Activated naive CD4-positive, alpha-beta T cell treated with anti-CD3 and anti-CD28 coated beads for 36 hours (primary cell): ENCODE measurements at places on chromosomes 12 and 14.

GRCh38 chr12:54370171-54370730 is 6.0 kb upstream of the GPR84 start:
- DNase-seq, result no peak

- DNase-seq, result peak; percentile 37
Observed at GRCh38 chr12:126772171-126772864, 1494.7 kb upstream of the TMEM132C start.

- no peak for DNase-seq
Observed at GRCh38 chr12:50442178-50442908, 41.7 kb downstream of the LARP4 start.

- DNase-seq, result no peak
Observed at GRCh38 chr14:24249230-24250021, 7.0 kb upstream of the TINF2 start.

DNA sequence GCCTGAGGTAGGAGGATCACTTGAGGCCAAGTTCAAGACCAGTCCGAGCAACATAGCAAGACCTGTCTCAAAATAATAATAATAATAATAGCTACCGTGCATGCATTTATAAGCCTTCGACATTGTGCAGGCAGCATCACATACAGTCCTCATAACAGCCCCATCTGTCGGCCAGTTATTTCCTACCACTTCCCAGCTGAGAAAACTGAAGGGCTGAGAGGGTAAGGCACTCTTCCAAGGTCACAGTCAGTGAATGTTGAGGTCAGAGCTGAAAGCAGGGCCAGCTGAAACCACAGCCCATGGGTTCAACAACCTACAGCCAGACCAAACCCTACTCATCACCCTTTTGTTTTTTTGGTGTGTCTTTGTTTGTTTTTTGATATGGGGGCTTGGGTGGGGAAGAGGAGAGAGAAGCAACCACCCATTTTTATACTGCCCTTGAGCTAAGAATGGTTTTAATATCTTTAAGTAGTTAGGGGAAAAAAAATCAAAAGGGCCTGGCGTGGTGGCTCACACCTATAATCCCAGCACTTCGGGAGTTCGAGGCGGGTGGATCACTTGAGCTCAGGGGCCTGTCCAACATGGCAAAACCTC is 16.8 kb upstream of the ITPK1 start:
- peak; percentile 26 for DNase-seq

DNA sequence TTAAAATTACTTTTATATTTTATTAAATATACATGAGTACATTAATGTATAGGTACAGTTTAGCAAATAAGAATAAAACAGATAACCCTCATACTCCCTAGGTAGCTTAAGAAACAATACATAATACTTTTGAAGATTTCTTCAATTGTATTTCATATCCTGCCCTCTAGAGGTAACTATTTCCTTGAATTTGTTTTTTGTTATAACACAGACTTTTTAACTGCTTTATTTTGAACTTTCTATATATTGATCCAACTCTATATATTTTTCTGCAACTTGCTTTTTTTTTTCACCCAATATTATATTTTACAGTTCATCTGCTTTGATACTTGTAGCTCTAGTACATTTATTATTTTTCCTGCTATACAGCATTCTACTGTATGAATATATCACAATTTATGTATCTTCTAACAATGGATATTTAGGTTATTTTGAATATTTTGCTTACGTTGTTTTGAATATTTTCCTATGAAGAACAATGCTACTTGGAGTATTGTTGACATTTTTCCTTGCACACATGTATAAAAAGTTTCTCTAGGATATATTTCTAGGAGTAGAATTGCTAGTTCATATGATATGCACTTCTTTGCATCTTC is 72.8 kb upstream of the ABCD2 start:
- no peak for DNase-seq

DNA sequence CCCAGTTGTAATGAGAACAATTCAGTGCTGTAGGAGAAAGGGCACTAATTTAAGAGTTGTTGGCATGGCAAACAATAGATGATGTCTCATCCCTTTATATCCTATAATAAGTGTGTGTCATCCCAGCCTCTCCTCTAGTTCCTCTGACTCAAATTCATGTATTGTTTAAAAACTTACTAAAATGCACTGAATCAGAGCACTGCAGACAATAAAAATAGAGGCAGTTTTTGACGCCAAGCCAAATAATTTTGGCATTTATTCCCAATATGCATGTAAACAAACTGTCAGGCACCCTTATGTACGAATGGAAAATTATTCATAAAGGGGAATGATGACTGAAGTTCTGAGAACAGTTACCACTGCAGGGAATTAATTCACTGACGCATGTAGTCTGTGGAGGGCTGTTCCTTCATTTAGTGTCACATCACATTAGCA is 57.9 kb upstream of the TMX1 start:
- DNase-seq, result no peak

GRCh38 chr12:109203480-109203879 is 87.1 kb downstream of the ACACB start:
- no peak for DNase-seq

- DNase-seq, result peak; percentile 1
Observed at GRCh38 chr14:100622708-100623485, 35.7 kb upstream of the BEGAIN start.

- no peak for DNase-seq
Observed at GRCh38 chr12:18146363-18146762, 56.4 kb upstream of the RERGL start.

GRCh38 chr12:47377414-47378221 is 297.9 kb upstream of the AMIGO2 start:
- DNase-seq, result no peak

DNA sequence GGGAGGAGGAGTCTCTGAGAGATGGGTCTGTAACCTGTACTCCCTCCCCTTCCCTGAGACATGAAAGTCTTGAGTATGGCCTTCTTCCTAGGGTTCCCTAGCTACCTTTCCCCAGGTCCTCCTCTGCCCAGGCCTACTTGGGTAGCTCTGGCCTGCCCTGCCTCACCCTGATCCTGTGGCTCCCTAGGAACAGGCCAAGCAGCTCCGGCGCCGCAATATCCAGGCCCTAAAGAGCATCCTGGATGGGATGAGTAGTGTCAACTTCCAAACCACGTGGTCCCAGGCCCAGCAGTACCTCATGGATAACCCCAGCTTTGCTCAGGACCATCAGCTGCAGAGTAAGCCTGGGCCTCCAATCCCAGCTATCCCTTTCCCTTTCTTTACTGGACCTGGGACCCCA is 12.3 kb downstream of the PRPF40B start:
- no peak for DNase-seq

- DNase-seq, result no peak
Observed at GRCh38 chr12:32098112-32098511, 8.5 kb upstream of the BICD1 start.

GRCh38 chr12:132622437-132623071 is 4.0 kb downstream of the P2RX2 start:
- DNase-seq, result no peak

DNA sequence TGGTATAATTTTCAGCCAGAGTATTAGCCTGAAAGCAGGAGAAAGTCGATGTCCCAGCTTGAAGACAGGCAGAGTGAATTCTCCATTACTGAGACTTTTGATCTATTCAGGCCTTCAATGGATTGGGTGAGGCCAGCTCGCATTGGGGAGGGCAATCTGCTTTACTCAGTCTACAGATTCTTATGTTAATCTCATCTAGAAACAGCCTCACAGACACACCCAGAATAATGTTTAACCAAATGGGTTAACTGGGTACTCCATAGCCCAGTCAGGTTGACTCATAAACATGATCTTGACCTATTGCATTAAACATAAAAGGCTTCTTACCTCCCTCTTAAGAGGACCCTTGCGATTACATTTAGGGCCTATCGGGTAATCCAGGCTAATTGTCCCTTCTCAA is 118.0 kb downstream of the KTN1 start:
- DNase-seq, result no peak

DNA sequence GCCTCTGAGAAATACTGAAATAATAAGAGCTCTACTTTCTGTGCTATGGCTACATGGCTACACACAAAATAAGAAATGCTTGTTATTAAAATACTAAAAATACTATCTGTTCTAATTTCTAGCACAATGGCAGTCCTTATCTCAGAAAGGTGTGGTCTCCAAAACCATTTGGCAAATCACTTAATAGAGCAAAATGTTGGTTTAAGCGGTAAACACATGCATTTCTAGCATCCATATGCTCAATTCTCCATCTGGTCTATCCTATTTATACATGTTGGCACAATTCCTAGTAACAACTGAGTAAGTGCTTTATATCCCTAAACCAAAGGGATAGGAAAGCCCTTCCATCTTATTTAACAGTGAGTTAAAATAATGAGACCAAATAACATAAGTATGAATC is 107.0 kb downstream of the PAPLN start:
- no peak for DNase-seq

GRCh38 chr12:121099779-121100178 is 32.9 kb upstream of the P2RX7 start:
- DNase-seq, result no peak

GRCh38 chr12:57844709-57845477 is 1.6 kb downstream of the CTDSP2 start:
- peak; percentile 67 for DNase-seq

GRCh38 chr14:56224229-56224628 is 106.0 kb downstream of the PELI2 start:
- no peak for DNase-seq

DNA sequence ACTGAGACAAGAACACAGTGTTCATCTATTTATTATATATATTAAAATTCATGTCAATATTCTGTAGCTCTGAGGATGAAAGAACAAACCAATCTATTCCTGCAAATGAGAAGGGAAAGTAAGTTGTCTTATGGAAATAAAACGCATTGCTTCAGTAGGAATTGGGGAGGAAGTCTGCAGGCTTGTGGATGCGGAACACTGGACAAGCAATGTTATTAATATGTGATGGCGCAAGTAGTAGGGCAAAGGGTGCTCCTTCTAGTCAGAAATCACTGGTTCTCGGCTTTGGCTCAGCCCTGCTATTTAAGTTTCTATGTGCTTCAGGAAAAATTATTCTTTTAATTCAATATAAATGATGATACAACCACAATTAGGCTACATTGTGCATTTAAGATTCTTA is 28.8 kb upstream of the RAP1B start:
- no peak for DNase-seq

- no peak for DNase-seq
Observed at GRCh38 chr14:100328495-100329163, 5.5 kb downstream of the SLC25A47 start.

DNA sequence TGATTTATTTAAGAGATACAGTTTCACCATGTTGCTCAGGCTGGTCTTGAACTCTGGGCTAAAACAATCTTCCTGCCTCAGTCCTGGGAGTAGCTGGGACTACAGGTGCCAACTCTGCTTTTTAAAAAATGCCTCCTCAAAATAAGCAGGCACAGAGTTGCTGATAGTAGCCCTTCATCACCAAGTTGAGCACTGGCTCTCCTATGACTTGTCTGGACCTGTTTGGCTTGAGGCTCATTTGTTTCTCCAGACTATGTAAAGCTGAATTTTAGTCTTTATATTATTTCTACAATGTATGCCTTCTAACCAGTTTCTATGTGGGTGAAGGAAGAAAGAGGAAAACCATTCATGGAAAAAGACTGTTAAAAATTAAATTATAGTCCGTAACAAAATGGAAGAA is 39.5 kb upstream of the RAD51AP1 start:
- no peak for DNase-seq

DNA sequence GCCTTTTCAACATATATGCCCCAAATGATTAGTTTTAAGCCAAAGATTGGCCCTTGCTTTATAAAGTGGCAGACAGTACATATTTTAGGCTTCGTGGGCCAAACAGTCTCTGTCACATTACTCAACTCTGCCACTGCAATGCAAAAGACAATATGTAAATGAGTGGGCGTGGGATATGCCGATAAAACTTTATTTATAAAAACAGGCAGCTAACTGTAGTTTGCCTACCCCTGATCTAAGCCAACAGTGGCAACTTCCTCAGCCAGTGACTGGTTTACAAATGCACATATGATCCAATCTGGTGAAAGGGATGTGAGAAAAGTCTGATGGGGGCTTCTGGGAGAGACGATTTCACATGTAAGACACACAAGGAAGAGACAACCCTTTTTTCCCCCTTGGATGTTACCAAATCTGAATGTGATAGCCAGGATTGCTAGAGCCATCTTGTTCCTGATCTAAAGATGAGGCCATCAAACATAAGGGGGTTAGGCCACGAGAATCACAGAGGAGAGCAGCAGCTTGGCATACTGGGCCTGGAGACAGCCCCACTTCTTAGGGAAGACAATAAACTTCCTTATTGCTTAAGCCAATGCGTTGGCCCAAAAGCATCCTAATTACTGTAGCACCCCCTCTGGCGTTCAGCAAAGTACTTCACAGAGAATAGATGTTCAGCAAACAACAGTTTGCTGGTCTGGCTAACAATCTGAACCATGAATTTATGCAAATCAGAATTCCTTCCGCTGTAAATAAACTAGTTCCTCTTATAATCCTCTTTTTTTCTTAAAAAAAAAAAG is 75.2 kb upstream of the TMCC3 start:
- peak; percentile 6 for DNase-seq

DNA sequence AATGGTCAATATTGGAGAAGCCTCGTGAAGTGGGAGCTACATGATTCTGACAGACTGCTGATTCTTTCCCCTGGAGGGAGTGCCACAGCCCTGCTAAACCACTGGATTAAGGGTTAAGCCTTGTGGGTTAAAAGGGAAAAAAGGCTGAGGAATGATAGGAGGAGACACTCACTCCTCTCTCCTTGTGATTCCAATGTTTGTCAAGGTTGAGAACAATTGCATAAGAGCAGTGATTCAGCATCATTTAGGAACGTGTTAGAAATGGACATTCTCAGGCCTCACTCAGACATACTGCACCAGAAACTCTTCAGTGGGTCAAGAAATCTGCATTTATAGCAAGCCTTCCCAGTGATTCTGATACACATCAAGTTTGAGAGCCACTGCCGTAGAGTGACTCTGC is 87.8 kb upstream of the GZMB start:
- no peak for DNase-seq

GRCh38 chr12:90484094-90484493 is 470.9 kb downstream of the CCER1 start:
- no peak for DNase-seq

- DNase-seq, result no peak
Observed at GRCh38 chr12:77349689-77350370, 284.5 kb upstream of the E2F7 start.

DNA sequence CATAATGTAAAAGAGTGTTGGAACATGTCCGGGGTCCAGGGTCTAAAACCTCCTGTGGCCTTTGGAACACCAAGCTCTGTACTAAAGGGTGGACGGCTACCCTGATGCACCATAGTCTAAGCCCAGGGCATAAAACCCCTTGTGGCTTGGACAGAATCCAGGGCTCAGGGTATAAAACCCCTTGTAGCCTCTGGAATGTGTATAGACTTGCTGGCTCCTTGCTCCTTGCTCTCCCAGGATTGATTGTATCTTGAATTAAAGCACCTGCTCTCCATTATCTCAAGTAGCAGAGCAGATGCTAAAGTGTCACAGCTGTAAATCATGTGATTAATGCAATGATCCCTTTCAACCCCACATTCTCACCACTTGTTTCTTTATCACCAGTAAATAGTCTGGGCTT is 556.5 kb downstream of the LRFN5 start:
- no peak for DNase-seq

DNA sequence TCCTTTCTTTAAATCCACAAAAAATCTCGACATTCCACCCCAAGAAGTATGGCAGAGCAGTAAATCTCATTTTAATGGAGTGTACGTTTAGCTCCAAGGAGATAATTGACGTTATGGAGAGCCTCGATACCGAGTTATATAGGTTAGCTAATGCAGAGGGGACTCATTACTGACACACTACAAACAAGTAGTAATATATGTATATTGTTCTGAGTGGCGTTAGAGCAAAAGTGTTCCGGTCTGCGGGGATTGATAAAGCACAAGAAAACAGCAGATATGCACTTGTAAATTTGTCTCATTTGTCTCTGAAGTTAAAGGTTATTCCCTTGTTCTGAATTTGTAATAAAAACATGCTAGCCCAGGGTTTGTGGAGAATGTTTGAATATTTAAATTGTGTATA is 84.1 kb downstream of the BCL11B start:
- peak; percentile 65 for DNase-seq
